Metanephros (tissue), 2 donors: ENCODE measurements at places on chromosomes 1 and 21. TPM values are rescaled to one million over a fixed set of nuclear protein-coding genes. Genes with fewer than 3 reads are reported as not detected.

The SHISA4 gene
- 28.4 TPM for total RNA-seq

The PGLYRP4 gene
- total RNA-seq, result not detected

The LCE2C gene
- not detected for total RNA-seq

The KIAA1614 gene
- 9.5 TPM for total RNA-seq

The KPRP gene
- total RNA-seq, result not detected

The MIXL1 gene
- not detected for total RNA-seq

The GUCA2B gene
- not detected for total RNA-seq

The NUP133 gene
- total RNA-seq, result 41.0 TPM

The CYP4Z1 gene
- 0.93 TPM for total RNA-seq

The CFHR3 gene
- total RNA-seq, result 0.23 TPM
